CD4-positive, alpha-beta T cell (primary cell): ENCODE measurements at places on chromosomes 1 and 21.

- no peak for DNase-seq
Measured at GRCh38 chr1:98677288-98677687, 15.8 kb downstream of the SNX7 start.

DNA sequence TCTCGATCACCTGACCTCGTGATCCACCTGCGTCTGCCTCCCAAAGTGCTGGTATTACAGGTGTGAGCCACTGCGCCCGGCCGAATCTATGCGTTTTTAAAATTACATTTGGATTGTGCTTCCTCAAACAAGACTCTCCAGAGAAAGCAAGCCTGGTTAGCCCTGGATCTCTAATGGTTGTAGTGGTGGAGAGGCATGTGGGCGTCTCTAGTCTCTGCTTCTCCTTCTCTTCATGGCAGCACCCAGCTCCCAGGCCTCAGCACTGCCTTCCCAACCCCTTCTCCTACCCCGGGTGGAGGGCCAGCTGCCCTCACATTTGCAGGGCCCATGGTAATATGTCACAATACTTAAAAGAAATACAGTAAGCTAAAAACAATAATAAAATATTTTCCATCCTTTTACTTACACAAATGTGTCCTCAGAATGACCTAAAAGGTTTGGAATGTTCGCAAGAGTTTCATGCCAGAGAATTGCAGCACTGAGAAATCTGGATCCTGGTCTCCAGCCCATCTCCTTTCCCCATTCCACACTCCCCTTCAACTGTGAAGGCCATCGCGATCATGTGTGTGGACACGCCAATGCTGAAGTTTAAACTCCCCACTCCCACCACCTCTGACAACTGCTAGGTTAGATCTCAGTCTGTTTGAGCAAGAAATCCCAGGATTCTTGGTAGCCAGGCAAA is 7.0 kb downstream of the OR14I1 start:
- no peak for DNase-seq

DNA sequence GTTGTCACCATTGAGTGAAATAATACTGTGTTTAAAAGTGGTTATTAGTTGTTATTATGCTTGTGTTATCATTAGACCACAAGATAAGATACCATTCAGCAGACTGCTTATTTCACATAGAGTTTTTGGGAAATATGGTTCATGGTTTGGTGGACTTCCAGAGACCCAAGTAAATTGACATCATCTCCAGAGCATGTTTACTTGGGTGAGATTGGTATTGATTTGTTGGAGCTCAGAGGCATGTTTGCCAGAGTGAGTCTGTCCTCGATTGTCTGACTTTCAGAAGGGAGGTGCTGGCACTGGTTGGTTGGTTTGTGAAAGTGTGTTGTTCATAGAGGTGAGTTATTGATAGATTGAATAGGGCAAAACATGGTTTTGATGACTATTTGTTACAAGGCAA is 291.4 kb downstream of the TGFB2 start:
- no peak for DNase-seq

DNA sequence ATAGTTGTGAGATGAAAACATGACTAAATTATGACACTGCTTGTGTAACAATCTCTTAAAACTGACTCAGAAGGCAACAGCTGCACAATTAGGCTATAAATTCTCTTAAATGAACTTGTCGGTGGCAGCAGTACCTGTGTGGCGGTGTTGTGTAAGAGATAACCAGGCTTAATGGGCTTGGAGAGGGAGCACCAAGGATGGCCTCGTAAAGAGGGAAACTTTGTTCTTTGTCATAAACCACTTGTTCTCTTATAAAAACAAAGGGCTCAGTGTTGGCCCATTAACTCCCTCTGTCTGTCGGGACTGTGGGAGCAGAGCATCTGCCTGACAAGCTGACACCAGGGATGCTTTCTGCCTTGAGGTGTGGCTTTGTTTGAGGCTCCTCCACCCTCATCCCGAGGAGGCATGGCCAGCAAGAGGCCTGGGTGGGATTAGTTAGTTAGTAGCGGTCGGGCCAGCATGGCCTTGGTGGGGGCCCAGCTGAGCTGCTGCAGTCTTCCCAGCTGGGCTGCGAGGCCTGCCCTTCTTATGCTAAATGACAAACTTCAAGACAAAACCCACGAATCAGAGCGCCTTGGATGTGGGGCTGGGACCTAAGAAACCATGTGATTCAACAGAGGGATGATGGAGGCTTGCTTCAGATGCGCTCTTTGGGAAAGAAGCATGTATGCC is 171.4 kb downstream of the CAMTA1 start:
- no peak for DNase-seq

DNA sequence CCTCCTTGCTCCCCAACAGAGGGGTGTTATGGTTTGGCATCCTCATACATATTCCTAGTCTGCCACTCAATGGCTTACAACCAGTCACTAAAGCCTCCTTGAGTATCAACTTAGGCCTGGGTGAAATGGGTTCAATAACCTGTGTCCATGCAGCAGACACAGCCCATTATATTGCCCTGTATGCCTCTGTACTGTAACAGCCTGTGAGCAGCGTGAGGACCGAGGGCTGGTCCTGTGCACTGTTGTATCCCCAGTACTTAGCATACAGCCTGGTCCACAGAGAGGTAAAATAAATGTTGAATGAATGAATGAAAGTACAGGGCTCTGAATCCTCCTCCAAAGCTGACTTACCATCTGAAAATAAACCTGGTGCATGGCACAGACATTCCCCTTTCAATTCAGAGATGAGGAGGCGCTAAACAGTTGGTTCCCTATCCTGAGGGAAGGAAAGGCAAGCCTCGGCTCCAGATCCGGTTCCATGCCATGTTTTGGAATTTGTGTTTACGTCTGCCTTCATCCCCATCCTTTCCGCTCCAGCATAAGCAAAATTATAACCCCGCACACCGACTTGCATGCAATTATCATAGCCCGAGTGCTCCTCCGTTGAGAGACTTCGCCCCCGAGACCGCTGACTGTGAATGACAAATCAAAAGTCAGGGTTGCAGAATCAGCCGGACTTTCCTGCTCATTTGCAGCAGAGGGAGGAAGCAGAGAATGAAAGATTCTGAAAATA is 45.0 kb upstream of the DNAJC6 start:
- no peak for DNase-seq
